NCI-H526 (cell line): ENCODE measurements at places on chromosomes 12 and 14.

DNA sequence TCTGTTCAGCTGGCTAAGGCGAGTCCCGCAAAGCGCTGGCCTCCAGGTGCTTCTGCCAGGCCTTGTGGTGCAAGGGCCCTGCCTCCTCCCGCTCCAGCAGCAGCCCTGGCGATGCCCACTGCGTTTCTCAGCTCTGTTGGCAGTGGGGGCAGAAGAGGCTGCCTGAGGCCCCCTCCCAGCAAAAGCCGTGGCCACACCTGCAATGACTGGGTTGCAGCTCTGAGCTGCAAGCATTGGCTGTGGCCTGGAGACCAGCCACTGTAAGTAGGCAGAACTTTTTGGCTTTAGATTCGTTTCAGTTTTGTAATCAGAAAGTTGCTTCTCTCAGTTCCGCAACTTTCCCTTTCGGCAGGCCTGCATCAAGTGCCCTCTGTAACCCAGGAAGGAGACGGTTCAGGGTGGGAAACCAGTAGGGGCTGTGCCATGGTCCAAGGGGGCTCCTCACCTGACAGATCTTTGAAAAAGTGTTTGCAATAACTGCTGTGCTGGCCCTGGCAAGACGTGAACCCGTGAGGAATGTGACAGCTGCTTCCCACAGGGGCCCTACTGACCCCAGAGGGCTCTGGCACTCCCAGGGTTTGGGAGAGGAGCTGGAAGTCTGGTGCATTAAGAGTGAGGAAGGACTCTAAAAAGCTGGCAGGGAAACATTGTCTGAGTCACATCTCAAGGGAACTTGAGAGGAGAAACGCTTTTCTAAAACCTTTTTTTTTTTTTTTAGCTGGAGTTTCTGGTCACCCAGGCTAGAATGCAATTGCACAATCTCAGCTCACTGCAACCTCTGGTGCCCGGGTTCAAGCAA is 54.5 kb upstream of the MAX start:
- DNase-seq = no peak

GRCh38 chr12:126198966-126199692 is 1133.9 kb downstream of the AACS start:
- no peak for DNase-seq

- no peak for DNase-seq
Observed at GRCh38 chr14:106505366-106505765, 979.0 kb downstream of the TMEM121 start.

DNA sequence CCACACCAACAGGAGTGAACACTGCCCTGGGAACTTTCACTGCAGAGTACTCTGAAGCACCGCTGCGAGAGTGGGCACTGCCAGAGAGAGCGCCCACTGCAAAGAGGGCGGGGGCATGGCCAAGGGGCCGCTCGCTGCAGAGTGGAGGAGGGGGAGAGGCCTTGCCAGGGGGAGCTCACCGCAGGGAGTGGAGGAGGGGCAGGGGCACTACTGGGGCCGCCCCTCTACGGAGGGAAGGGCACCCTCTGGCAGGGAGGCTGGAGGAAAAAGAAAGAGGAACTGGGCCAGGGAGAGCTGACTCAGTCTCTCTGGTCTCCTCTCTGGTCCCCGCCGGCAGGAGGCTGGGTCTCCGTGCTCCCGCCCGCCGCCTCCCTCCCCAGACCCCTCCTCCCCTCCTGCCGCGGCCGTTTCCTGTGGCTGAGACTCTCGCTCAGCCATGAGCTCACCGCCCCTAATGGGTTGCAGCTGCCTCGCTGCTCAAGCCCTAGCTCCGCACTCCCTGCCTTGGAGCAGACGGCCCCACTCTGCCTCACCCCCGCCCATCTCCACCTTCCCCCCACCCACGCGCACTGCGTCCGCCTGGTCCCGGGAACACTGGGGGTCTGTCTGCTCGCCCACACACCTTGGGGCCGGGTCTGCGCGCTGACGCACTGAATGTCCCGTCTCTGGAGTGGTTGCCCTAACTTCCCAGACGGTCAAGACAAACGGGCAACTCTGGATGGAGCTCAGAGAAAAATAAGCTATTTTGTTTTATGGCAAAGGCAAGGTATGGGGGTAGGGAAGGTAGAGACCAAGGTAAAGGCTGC is 1.3 kb downstream of the ARHGEF40 start:
- DNase-seq = peak; percentile 86

DNA sequence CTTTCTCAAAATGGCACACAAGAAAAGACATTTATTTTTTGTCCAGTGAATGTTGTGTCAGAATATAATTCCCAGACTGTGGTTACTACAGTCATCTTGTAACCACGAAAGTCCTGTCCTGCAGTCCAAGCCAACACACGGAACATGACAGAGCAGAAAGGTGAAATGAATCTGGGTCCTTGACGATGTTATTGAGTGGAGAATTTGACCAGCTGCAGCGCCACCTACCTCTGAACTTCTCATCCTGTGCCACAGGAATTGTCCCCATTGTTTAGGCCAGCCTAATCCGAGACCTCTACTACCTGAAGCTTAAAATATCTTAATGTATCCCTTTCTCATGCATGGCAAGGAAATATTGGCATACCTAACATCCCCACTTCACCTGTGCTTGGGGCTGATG is 64.1 kb upstream of the OTX2 start:
- peak; percentile 75 for DNase-seq

- peak; percentile 91 for DNase-seq
Observed at GRCh38 chr14:56592746-56593544, 13.3 kb downstream of the TMEM260 start.

GRCh38 chr14:89667983-89668382 is 250.9 kb upstream of the FOXN3 start:
- no peak for DNase-seq
